Suprapubic skin (tissue), 4 donors: ENCODE measurements at places on chromosomes 12 and 14.

DNA sequence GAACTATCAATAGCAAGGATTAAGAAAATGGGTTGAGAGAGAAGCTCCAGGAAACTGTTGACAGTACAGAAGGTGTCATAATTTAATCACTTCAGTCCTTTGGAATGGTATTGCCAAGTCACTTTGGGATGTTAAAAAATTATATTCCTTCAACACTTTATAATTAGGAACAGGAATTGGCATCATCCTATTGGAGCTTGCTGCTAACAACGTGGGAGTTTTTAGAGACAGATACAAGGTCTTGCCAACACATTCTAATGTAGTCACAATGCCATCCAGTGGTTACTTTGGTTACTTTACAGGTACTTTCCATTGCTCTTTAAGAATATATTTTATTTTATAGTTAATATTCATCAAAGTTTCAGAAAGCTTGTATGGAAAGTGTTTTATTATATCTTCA, 310.1 kb downstream of the SYT1 start:
- DNase-seq: no peak

- no peak for DNase-seq
These were observed 465.3 kb downstream of the RAD51B start for GRCh38 chr14:68284834-68285233.

GRCh38 chr12:89789862-89790261, 81.2 kb upstream of the ATP2B1 start:
- no peak for DNase-seq

DNA sequence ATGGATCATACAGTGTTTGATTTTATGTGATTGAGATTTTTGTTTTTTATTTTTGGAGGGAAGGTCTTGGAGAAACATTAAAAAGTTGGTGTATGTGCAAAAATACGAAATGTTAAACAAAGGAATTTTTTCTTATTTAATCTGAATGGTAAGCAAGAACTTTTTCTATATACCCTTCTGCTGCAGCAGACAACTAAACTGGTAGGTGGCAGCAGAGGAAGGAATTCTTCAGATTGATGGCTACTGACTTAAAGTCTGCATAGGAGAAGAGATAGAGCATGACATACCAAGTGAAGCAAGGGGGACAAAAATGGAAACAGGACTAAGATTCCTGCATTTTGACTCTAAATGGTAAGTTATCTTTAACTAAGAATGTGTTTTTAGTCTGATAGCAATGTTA, 42.0 kb upstream of the A2ML1 start:
- DNase-seq: no peak

DNA sequence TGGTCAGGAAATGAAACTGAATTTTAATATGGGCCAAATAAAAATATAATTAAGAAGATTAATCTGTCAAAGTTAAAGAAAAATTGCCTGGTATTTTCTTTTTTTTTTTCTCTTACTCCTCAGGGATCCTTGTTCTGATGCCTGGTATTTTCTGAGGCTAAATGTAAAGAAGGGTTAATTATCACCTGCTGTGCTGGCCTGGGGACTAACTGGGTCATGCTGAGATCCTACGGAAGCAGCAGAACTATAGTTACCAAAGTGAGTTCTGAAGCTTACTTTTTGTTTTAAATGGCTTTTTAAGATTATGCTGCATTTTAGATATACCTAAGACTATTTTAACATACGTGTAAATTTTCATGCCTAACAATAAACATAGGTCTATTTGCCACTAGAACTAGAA, 23.3 kb downstream of the ZC2HC1C start:
- no peak for DNase-seq

DNA sequence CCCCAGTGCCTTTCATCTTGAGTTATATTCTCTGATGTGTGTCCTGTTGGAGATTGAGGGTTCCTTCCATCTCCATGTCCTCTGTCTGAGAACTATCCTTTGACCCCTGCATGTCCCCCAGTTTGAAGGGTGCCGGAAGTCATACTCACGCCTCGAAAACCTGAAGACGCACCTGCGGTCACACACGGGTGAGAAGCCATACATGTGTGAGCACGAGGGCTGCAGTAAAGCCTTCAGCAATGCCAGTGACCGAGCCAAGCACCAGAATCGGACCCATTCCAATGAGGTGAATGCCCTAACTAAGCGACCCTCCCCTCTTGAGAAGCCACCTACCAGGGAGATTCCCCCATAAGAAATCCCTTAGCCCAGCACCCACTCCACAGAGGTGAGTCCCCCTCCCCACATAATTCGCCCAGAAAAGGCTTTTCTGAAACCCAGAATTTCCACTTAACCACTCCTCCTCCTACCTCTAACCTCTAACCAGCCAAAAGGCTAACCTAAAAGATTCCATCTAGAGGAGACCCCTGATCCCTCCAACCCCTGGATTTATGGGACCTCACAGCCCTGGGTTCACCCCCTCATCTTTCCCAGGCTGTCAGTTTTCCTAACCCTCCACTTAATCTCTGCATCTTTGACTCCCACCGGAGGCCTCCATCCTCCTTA, 7.8 kb downstream of the GLI1 start:
- DNase-seq: no peak
